ENCODE measurements at places on chromosomes 3 and 15.

- no peak for DNase-seq
Measured at GRCh38 chr3:139355476-139355875, 11.7 kb downstream of the MRPS22 start.

- no peak for DNase-seq
Measured at GRCh38 chr15:73881579-73882320, 8.4 kb downstream of the TBC1D21 start.

GRCh38 chr3:140467104-140467577 is 210.7 kb upstream of the TRIM42 start:
- peak; percentile 11 for DNase-seq

DNA sequence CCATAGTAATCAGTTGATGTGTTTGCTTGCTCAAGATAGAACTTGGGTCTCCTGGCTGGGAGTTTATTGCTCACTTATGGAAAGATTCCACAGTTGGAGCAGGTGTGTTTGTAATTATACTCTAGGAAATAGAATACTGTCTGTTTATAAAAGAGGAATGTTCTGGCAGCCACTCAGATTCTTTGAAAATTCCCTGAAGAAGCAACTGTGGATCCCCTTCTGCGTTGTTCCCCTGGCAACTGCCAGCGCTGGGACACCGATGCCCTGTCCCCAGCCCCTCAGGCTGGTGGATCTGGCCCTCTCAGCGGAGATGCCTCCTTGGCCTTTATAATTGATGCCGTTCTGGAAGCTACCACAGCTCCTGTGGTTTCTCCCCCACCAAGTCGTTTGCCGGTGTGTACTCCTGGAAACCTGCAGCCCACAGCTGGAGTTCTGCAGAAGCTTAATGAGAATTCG is 225.9 kb downstream of the ITPR1 start:
- peak; percentile 70 for DNase-seq

- DNase-seq, result peak; percentile 48
Measured at GRCh38 chr3:152780553-152780952, 54.4 kb upstream of the P2RY1 start.

DNA sequence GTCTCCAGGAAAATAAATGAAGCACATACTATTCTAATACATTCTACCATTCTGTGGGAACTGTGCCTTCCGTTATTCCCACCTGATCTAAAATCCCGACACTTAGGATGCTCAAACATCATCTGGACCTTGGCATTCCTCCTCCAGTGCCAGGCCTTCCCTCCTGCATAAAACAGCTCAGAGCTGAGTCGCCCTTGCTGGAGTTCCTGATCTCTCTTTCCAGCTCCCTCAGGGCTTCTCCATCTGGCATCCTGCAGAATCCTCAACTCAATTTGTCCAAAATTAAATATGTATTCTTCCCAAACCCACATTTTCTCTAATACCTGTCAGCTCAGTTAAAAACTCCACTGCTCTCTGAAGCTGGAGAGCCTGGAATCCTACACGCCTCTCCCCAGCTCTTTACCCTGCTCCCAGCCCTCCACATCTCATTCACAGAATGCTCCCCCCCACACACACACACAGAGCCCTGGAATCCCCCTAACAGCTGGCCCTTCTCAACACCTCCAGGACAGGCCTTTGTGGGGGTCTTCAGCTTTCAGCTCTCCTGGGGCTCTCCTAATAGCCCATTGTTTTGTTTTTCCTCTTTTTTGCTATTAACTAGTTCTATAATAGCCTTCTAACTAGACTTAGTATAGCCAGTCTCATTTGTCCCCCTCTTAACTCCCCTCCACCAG is 78.5 kb downstream of the HMG20A start:
- DNase-seq, result peak; percentile 16

- DNase-seq, result no peak
Measured at GRCh38 chr15:75597667-75598341, 18.7 kb upstream of the PTPN9 start.

DNA sequence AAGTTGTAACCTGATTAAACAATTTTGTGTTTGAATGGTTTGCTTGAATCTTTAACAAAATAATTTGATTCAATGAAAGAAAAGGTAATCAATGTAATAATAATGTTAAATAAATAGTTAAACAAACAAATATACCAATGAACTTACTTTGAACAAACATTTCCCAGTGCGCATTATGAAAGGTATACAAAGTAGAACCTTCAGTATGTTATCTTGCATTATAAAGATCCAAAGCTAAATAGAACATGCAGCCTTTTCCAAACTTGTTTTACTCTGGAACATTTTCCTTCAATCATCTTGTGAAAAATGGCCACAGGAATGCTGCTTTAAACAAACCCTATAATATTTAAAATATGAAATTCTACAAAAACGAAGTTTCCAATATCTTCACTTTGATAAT is 620.0 kb downstream of the NAALADL2 start:
- DNase-seq, result no peak

All from fibroblast of skin of right biceps (primary cell).